ENCODE measurements at places on chromosomes 3 and 15.
A peak's percentile ranks its signal among the peaks of the same experiment; 100 is the strongest.

- DNase-seq: peak; percentile 20
These were observed 127.7 kb downstream of the MTHFS start for GRCh38 chr15:79769069-79769481.

DNA sequence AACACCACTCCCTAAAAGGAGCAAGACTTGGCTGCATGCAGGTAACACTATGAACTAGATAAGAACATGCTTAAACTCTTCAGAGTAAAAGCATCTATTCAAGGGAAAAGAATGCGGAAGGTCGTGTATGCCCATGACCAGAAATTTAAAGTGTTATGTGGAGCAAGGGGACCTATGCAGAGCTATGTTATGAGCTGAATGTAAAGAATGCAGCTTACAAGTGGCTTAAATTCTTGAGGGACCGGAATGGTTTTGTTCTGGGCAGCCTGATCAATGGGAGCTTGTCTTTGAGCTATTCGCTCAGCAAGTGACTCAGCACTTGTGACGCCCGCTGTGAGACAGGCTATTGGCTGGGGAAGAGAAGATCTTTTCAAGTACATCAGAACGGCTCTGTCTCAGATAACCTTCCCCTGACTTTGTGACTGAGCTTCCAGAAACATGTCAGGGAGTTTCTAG lies 367.5 kb upstream of the THBS1 start:
- DNase-seq: no peak

GRCh38 chr3:56785499-56785898 lies 16.2 kb downstream of the ARHGEF3 start:
- no peak for DNase-seq

- DNase-seq: peak; percentile 36
These were observed 123.2 kb upstream of the UBE2E2 start for GRCh38 chr3:23079976-23080375.

DNA sequence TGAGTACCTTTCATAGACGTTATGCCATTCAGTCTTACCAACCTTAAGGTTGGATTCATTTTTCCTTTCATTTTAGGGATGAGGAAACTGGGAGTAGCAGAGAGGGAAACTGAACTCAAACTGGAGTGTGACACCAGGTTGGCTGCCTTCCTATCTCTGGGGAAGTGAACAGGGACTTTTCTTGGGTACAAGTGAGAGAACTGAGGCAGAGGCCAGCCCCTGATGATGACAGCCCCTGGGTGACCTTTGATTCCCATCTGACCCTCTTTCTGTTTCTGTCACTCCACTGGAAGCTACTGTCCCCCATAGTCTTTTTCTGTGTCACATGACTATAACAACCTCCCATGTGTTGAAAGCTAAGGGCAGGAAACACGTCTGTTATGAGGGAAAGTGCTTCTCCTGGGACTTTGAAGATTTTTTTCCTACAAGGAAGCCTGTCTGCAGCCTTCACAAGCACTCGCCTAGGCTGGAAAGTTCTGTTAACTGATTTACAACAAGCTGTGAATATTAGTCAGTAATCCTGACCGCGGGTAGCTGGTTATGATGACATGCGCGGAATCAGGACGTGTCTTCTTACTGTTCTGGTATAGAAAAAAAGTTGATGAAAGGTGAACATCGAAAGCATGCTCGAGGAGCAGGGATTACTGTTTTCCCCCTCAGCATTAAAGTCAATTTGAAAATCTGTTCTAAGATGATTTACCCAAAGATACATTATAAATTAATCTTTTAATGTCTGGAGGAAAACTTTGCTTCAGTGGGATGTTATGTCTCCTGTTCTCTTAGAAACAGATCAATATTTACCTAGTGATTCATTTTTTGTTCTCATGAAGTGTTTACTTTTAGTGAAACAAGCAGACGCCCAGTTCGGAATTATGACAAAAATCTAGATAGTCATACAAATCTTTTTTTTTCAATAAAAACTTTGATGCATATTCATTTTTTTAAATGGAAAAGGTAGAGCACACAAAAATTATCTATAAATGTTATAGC lies 31.5 kb downstream of the ABHD2 start:
- peak; percentile 85 for DNase-seq

DNA sequence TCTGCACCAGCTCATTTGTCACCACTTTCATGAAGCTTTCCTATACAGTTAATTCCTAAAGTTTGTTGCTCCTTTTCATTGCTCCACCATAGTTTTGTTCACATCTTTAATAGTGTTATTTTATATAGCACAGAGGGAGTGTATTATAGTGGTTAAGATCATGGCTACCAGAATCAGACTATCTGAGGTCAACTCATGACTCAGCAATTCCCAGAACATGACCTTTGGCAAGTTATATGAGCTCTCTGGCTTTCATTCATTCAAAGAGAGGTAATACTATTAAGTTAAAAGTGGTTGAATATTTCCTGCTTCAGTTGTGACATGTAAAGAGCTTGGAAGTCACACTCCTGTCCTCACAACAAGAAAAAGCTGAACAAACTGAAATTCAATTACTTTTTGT lies 1073.5 kb downstream of the NAALADL2 start:
- no peak for DNase-seq

- no peak for DNase-seq
These were observed 14.1 kb upstream of the MYH15 start for GRCh38 chr3:108524537-108524936.

Measured in RWPE1 (cell line).